ACHN (cell line): ENCODE measurements at places on chromosomes 5 and 9.

- DNase-seq: no peak
These were observed 183.0 kb upstream of the CDH9 start for GRCh38 chr5:27221410-27221809.

GRCh38 chr9:16627521-16627920 lies 242.9 kb downstream of the BNC2 start:
- no peak for DNase-seq

GRCh38 chr9:81317223-81317622 lies 372.1 kb downstream of the TLE1 start:
- DNase-seq: no peak

- no peak for DNase-seq
These were observed 54.1 kb downstream of the PWWP2A start for GRCh38 chr5:160064995-160065614.

DNA sequence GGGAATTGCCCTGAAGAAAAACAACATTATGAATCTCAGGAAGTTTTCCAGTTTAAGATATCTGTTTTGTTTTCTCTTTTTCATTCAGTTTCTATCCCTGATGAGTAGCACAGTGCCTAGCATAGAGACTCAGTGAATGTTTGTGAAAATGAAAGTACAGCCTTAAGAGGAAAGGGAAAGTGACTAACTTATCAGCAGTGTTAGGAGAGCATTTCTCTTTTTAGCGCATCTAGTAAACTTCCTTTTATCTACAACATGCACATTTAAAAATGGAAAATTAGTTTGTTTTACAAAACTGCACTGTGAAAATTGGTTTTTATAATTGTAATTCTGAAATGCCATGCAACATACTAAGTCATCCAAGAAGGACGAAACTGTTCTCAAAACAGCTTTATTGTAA lies 110.8 kb downstream of the SMARCA2 start:
- no peak for DNase-seq

GRCh38 chr9:78831726-78832125 lies 534.8 kb downstream of the PSAT1 start:
- no peak for DNase-seq

GRCh38 chr5:11684607-11685006 lies 219.6 kb downstream of the CTNND2 start:
- no peak for DNase-seq

DNA sequence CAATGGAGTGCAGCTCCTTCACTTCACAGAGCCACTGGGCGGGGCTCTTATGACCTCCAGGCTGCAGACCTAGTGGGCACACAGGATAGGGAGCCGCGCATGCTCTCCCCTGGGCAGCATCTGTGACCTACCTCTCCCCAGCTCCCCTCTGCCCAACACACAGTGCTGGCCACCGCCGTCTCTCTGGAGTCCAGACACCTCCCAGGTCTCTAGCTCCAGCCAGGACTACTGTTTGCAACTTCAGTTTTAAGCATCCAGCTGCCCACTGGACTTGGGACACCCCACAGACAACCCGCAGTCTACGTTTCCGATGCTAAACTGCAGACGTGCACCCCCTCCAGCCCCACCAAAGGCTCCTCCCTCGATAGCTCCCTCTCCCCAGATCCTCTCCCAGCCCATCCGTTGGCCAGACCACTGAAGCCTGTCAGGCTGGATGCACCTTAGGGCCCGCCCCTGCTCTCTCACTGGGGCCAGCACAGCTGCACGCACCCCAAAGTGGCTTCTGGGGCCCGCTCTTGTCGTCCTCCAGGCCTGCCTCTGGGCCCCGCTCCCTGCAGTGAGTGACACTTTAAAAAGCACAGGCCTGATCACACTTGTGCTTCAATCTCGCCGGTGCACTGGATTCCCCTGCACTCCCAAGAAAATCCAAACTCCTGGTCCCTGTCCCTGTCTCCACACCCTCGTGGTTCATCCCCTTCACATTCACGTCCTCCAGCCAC lies 11.3 kb downstream of the FLT4 start:
- DNase-seq: no peak

- no peak for DNase-seq
These were observed 74.7 kb downstream of the AMBP start for GRCh38 chr9:114003351-114003750.

GRCh38 chr5:89351975-89352374 lies 469.0 kb upstream of the MEF2C start:
- no peak for DNase-seq

DNA sequence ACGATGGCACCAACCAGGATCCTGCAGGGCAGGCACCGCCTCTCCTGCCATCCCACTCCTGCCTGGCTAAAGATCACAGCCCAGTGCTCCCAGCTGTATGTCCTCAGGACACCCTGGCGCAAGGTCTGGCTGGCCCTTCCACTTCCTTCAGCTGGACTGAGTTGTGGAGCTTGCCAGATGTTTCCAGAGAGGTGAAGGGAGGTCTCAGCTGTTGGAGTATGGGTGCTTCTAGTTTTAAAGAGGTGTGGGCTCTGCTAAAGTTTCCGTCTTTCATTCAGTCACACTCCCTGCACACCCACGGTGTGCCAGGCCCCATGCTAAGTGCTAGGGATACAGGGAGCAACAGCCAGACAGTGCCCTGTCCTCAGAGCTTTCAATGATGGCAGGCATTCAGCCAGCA lies 34.1 kb downstream of the C5orf15 start:
- DNase-seq: no peak

DNA sequence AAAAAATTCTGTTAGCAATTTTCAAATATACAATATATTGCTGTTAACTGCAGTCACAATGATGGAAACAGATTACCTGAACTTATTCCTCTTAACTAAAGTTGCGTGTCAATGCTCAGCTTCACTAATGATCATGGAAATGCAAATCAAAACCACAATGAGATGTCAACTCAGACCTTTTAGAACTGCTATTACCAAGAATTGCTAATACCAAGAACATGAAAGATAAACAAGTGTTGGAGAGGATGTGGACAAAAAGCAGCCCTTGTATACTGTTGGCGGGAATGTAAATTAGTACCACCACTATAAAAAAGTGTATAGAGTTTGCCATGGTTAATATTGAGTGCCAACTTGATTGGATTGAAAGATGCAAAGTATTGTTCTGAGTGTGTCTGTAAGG lies 1409.7 kb upstream of the CDH18 start:
- no peak for DNase-seq

- peak; percentile 79 for DNase-seq
These were observed 1382.4 kb upstream of the WWC1 start for GRCh38 chr5:166909040-166909439.

- DNase-seq: no peak
These were observed 43.2 kb downstream of the SH3RF2 start for GRCh38 chr5:145979270-145980223.

GRCh38 chr9:98391867-98392266 lies 136.4 kb upstream of the TBC1D2 start:
- DNase-seq: no peak

- peak; percentile 24 for DNase-seq
These were observed 1782.4 kb upstream of the WWC1 start for GRCh38 chr5:166509085-166509484.

- DNase-seq: no peak
These were observed 44.1 kb upstream of the MROH2B start for GRCh38 chr5:41115281-41115680.

- DNase-seq: no peak
These were observed 102.2 kb upstream of the MOCS2 start for GRCh38 chr5:53211799-53212198.

- peak; percentile 27 for DNase-seq
These were observed 117.4 kb downstream of the SMARCA2 start for GRCh38 chr9:2132484-2133082.

- DNase-seq: no peak
These were observed 110.7 kb upstream of the CNTLN start for GRCh38 chr9:17024129-17024528.

DNA sequence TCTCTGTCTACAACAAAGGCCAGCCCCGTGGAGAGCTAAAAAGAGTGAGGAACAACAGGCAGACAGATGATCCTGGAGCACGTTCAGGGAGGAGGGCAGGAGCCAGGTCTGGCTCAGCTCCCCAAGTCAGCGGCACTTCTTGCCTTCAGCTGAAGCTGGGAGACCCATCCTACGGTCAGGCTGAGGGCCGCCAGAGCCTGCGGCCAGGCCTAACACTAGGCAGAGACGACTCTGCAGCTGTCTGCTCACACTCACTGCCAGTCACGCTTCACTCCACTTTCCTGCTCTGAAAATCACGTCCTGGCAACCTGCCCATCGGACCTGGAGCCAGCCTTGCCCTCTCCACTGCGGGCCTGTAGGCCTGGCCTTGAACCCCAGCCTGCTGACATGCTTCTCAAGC lies 160.9 kb upstream of the LHFPL2 start:
- no peak for DNase-seq

DNA sequence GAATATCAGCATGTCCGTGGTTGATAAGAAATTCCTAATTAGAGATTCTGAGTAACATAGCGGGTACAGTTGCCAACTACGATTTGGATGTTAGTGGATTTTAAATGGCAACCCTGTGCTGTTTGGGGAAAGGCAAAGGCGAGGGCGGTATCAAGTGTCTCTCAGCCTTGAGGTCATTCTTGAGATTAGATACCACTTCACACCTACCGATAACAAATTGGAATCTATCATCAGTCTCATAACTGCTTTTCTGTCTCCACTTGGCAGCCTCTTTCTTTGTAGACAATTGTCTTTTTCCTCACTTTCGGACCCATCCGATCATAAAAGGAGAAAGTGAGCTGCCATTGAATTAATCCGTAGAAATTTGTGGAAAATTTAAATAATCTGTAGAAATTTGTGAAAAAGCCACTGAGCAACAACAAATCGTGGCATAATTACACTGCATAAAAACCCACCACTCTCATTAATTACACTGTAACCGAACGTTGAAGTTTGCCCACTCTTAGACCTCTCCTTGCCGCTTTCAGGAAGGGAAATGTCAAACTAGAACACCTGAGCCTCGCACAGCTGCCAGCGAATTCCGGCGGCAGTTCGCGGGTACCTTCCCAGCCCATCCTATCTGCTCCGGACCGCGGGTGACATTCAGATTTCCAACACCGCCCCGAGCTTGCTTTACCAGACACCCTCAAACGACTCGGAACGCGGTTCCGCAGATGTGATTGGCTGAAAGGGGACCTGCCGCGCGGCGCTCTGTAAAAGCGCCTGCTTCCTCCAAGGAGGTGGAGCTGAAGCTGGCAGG lies 849 bp upstream of the RGMB start:
- DNase-seq: peak; percentile 88

GRCh38 chr9:137462986-137463930 lies 4.1 kb upstream of the NSMF start:
- DNase-seq: no peak

- no peak for DNase-seq
These were observed 104.7 kb upstream of the IRX2 start for GRCh38 chr5:2856206-2856605.

DNA sequence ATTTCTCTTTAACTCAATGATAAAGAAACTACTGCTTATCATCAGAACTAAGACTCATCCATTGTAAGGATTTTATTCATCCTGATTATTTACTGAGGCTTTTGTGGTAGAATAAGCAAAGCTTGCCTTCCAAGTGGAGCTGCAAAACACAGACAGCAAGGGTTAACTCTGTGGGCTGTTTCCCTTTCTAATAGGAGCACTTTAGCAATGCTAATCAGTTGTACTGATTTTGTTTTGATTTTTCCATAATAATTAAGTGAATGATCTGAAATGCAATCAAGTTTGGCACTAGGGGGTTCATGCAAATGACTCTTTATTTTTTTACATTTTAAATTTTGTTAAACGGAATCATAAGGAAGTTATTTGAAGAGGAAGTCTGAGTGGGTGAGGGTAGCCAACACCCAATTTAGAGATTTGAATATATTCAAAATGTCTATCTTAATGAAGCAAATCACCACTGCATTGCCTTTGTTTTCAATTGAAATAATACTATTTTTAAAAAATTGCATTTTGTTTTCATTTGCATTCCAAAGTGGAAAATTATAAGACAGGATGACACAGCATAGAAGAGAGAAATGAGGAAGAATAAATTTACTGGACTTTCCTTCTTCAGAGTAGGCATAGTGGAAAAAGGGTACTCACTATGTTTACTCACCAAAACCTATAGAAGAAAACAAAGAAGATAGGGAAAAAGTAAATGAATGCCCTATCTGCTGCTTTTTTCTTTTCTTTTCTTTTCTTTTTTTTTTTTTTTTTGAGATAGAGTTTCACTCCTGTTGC lies 36.6 kb downstream of the MEGF10 start:
- no peak for DNase-seq

DNA sequence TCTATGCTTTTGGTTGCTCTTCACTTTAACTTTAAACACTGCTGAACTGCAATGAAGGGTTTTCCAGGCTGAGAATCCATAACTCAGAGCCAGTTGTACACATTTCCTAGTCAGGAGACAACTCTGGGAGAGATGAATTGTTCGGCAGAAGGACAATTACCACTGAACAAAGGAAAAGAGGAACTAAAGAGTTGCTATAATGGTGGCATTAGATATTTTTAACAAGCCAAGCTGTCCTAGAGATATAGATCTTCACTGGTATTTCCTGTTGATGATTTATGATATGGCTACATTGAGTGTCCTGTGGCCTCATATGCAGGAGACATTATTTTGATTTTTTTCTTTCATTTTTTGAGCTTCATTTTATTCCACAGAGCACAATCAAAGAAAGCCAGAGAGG lies 219.1 kb upstream of the PCSK5 start:
- no peak for DNase-seq

- DNase-seq: no peak
These were observed 1268.5 kb upstream of the C9orf72 start for GRCh38 chr9:28841775-28842174.

DNA sequence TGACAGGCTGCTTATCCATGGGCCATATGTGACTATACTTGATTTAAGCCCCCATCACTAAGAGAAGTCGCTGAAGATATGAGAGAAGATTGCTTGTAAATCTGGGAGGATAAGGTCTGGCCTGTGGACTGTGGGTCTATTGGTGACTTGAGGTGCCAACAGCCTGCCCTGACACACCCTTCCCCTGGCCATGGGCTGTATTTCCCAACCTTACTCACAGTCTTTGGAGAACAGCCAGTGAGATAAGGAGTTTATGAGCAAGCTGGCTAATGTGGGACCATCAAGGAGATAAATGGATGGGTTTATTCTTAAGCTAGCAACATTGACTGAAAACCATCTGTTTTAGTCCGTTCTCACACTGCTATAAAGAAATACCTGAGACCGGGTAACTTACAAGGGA lies 231.3 kb downstream of the ZSWIM6 start:
- DNase-seq: no peak

DNA sequence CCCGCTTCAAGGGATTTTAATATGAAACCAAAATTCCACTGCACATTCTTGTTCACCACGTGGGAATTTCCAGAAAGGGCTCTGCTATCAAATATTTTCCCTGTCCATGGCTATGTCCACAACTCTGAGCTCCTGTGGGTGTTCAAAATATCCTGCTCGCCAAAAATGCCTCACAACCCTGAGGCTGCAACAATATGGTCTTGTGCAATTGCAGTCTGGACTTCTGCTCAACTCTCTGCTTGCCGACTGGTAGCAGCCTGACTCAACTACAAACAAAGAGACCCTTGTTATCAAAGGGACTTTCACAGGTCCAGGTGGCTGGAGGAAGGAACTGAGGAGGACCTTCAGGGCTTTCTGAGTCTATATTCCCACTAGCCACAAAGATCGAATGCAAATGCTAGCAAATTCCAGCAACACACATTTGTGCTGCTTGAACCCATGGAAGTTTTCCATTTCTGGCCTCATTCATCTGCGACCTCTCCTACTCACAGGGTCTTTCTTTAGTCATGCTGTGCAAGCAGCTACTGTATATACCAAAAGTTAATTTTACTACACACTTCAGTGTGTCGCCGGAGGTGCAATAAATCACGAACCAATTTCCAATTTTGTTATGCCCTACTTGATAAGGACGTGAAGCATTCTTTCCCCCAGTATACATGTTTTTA lies 169.2 kb upstream of the SLC30A5 start:
- DNase-seq: no peak

- DNase-seq: no peak
These were observed 25.2 kb downstream of the MAP3K1 start for GRCh38 chr5:56840597-56840996.

- DNase-seq: peak; percentile 48
These were observed 198.8 kb downstream of the BNC2 start for GRCh38 chr9:16671591-16672137.
